ENCODE measurements at places on chromosomes 7 and 10.

- DNase-seq = no peak
Measured at GRCh38 chr7:100155553-100156317, 2.8 kb downstream of the TRAPPC14 start.

DNA sequence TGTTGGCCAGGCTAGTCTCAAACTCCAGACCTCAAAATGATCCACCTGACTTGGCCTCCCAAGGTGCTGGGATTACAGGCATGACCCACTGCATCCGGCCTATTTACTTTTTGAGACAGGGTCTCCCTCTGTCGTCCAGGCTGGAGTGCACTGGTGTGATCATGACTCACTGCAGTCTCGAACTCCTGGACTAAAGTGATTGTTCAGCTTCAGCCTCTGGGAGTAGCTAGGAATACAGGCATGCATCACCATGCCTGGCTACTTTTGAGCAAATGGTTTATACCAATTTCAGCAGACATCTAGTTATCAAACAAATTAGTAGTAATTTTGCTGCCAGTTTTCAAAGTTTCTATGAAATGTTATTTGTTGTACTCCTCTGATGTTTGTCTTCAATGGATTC lies 2.2 kb upstream of the WAC start:
- no peak for DNase-seq

DNA sequence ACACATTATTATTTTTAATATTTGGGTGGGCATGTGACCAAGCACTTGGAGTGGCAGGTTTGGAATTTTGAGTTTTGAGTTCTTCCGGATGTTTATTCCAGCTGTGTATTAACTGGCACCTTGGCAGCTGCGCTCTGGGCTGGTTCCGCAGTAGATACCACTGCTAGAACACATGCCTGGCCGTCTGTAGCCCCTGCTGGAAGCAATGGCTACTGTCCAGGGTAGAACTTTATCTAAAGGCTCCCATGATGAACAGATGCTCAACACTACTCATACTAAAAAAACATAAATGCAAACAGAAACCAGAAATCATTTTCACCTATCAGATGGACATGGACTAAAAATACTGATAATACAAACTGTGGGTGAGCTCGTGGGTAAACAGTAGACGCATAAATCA lies 19.4 kb upstream of the SH3PXD2A start:
- DNase-seq = no peak

DNA sequence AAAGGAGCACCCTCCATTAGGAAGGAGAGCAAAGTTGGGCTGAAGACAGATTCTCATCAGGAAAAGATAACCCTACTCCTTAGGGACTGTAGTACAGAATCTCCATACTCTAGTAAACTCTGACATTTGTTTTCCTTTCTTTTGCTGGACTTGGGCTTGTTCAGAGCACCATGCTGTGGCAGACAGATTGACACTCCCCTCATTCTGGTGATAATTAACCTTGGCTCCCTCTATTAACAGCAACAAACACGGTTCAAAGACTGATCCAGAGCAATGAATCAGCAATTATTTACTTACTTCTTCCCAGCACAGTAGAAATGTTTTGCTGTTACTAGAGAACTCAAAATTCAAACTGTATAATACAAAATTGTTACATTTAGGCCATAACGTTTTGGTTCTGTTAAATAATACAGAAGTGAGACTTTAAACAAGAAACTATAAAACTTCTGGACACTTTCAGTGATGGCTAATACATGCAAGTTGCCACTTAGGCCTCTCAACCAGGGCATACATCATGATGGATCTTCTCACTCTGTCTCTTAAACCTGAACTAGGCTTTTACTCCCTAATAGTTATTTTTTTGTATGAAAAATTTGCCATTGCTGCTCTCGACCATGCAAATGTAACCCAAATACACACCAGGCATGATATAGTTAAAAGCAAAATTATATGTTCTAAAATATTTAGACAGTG lies 639.0 kb downstream of the IPMK start:
- no peak for DNase-seq

DNA sequence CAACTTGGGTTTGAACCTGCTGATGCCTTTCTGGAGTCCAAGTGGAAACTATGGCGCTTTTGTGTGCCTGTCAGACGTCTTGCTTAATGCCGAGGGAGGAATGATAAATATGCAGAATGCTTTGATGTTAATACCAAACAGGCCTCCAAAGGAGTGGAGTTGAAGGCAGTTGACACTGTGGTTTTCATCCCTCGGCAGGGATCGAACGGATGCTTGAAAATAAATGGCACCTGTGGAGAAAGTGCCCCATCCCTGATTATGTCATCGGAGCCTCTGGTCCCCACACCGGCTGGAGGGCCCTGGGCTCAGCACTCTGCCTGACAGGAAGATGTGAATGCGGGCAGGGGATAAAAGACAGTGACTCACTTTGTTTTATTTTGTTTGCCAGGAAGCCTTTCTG lies 148.7 kb upstream of the GPR26 start:
- no peak for DNase-seq

DNA sequence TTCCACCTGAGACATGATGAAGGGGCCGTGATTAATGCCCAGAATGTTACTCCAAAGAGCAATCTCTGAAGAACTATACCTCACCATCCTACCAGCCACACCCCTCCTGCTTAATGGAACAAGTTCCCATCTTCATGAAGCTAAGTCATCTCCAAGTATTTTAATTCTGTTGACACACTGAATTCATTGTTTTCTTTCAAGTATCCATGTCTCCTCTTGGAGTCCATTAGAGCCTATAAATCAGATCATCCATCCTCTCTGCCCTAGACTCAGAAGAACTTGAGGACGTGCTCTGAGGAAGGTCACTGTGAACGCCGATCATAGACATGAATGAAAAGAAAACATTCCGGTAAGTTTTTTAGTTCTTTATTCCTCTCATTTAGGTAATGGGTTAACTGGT lies 126.8 kb downstream of the RSU1 start:
- DNase-seq = no peak

DNA sequence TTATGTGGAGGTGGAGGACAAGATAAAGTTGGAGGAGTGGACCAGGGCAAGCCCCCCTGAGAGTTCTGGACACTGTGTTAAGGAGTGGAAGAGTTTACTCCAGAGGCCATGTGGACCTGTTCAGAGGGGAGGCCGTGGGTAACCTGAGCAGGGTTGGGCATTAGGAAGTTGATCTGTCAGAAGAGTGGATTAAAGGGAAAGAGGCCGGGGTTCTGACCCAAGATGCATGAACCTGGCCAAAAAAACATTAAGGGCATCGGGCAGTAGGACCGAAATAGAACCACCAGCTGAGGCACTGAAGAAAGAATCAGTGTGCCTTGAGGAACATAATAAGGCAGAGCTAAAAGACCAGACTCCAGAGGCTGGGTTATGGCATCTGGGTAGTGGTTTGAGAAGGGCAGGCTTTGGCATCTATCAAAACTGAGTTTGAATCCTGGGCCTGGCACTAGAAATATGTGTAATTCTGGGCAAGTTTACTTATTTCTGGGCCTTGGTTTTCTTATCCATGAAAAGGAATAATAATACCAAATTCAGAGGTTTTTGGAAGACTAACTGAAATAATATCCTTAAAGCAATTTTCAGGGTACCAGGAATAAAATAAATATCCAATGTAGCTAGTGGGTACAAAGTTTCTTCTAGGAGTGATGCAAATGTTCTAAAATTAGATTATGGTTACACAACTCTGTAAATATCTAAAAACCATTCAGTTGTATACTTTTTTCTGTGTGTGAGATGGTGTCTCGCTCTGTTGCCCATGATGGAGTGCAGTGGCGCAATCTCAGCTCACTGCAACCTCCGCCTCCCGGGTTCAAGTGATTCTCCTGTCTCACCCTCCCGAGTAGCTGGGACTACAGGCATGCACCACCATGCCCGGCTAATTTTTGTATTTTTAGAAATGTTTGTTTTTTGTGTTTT lies 10.9 kb upstream of the FRAT1 start:
- DNase-seq = no peak

DNA sequence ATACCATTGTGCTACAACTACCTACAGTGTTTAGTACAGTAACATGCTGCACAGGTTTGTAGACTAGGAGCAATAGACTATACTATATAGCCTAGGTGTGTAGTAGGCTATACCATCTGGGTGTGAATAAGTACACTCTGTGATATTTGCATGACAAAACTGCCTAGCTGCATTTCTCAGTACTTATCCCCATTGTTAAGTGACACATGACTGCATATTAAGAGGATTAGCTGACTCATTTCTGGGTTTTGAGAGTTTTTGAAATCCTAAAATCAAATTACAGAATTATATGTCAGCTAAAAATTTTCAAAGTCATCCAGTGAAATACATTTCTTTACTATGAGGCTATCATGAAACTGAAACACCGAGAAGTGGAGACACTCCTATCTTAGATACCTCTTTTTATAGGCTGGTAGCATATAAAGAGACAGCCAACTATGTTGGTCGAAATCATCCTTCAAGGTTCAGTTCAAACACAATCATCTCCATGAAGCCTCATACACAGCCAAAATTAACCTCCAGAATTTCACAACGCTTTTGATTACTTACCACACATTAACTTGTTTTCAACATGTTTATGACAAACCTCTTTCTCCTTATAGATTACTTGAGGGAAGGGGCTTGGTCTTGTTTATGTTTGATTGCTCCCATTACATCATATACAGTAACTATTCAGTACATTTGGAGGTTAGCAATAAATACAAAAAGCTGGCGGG lies 89.8 kb upstream of the ANK3 start:
- no peak for DNase-seq

DNA sequence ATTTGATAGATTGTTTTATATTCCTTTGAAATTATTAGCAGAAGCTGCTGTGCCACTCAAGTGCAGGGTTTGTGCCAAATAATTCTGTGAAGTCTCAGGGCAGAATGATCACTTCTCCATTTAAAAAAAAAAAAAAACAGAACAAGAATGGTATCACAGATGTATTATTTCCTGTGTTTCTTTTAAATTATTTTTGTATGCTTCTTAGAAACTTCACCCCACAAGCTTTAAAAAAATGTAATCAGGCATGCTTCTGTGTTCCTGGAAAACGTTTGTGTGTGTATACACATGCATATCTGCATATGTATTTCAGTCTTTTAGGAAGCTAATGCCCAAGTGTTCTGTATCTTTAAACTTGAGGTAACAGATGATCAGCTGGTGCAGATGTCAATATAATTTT lies 6.3 kb upstream of the CD36 start:
- DNase-seq = no peak

GRCh38 chr7:85525676-85526075 lies 338.8 kb upstream of the SEMA3D start:
- DNase-seq = no peak

DNA sequence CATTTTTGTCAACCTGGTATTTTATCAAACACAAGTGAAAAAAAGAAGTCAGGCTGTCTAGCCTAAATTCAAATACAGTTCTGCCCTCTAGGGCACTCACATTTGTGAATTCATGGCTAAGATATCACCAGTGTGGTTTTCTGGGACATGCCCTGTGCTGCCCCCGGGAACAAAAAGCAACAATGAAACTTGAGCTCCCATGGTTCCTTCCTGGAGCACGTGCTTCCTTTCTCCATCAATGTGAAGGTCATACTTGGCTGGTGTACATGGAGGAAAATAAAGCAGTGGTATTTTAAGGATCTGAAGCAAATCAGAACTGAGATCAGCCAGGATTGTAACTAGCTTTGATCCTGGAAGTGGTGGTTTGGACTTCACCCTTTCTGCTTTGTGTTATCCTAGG lies 128.9 kb upstream of the FRMD4A start:
- DNase-seq = no peak

GRCh38 chr10:81820418-81820817 lies 54.6 kb upstream of the NRG3 start:
- no peak for DNase-seq

DNA sequence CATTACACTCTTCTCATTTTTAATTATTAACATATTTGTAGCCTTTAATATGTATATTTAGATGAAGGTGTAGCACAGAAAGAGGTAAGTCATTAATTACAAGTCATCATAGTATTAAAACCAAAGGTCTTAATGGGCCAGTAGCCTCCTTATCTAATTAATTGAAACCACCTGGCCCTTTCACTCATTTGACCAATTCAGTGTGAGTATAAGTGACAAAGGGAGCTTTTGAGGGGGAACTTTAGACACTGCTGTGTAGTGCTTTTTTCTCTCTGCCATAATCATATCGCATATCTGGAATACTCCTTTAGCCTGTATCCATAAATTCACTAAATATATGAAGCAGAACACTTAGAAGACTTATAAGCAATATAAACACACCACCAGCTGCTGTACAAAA lies 562.9 kb upstream of the POT1 start:
- no peak for DNase-seq

- no peak for DNase-seq
Measured at GRCh38 chr7:37206192-37206591, 242.5 kb downstream of the ELMO1 start.

- no peak for DNase-seq
Measured at GRCh38 chr10:8416192-8416701, 361.8 kb downstream of the GATA3 start.

- DNase-seq = no peak
Measured at GRCh38 chr7:137755846-137756651, 90.7 kb downstream of the DGKI start.

DNA sequence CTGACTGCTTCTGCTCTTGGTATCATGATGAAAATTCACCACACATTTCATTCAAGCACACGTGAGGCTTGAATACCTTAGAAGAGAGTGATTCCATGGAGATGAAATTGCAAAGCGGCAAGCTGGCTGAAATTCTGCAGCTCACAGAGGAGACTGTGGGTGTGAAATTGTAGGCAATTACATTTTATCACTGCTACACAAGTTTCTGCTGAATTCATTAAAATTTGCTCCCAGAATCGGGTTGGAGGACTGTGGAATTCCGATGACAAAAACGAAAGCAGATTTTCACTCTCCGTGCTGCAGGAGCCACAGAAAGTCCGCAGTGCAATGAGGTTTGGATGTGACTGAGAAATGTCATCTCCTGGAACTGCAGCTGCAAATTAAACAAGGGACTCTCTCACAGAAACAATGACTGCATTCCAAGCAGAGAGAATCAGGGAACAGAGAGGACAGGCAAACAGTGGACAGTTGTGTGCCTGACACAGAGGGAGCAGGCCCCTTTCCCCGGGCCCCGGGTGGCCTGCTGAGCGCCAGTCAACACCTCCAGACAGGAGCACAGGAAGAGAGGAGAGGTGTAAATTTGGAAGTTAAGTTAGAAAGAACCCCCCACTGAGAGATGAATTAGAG lies 109.1 kb downstream of the C10orf90 start:
- DNase-seq = no peak

GRCh38 chr7:130982160-130982638 lies 248.2 kb upstream of the KLF14 start:
- DNase-seq = no peak

- DNase-seq = no peak
Measured at GRCh38 chr10:8047452-8048280, 6.8 kb upstream of the GATA3 start.

DNA sequence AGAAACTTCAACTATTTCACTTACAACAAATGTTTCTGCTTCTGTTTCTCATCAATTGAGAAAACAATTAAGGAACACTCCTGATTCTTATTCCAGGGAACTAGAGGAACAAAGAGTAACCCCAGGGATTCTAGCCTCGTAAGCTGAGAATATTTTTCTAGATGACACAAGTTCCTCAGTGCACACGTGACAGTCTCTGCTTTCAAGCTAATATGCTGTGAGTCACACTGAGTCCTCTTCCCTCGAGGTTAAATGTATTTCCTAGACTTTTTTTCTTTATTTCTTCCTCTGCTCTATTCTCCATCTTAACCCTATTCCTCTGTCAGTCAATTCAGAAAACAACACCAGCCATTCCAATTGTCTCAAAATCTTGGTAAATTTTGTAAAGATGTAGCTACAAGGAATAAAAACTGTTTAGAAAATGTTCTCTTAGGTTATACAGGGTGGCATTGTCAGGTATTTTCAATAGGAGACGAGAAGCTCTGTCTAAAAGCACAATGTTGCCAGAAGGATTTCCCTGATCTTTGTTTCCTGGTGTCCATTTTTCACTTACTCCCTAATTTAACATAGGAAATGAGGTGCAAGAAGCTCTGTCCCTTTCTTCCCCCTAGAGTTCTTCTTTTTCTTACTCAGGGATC lies 5.8 kb upstream of the C1GALT1 start:
- DNase-seq = no peak
